Esophagus squamous epithelium (tissue), 5 donors: ENCODE measurements at places on chromosomes 7 and 10.

GRCh38 chr7:2970861-2971260 is 72.8 kb downstream of the CARD11 start:
- DNase-seq, result no peak

DNA sequence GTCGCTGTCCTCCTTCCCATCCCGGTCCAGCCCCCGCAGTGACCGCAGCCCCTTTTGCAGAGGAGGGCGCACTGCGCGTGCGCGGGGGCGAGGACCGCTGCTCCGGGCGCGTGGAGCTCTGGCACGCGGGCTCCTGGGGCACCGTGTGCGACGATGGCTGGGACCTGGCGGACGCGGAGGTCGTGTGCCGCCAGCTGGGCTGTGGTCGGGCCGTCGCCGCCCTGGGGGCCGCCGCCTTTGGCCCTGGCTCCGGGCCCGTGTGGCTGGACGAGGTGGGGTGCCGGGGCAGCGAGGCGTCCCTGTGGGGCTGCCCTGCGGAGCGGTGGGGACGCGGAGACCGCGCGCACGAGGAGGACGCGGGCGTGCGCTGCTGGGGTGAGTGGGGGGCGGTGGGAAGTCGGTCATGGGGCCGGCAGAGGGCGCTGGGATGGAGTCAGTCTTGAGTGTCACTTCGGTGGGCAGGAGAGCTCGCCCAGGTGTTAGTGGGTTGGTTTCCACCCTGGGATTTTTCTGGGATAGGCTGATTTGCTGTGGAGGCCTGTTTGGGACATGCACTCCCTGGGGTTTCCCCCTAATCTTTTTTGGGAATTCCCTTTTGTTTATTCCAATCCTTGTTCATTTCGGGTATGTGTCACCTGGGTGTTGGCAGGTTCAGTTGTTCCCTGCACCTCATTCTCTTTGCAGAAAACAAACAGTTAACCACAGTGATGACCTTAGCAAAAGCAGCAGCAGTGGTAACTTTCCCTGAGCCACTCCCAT is 11.6 kb downstream of the SCART1 start:
- DNase-seq, result no peak

- DNase-seq, result no peak
Measured at GRCh38 chr10:15789793-15790525, 70.2 kb upstream of the ITGA8 start.

GRCh38 chr10:86693721-86694369 is 25.5 kb downstream of the LDB3 start:
- no peak for DNase-seq

DNA sequence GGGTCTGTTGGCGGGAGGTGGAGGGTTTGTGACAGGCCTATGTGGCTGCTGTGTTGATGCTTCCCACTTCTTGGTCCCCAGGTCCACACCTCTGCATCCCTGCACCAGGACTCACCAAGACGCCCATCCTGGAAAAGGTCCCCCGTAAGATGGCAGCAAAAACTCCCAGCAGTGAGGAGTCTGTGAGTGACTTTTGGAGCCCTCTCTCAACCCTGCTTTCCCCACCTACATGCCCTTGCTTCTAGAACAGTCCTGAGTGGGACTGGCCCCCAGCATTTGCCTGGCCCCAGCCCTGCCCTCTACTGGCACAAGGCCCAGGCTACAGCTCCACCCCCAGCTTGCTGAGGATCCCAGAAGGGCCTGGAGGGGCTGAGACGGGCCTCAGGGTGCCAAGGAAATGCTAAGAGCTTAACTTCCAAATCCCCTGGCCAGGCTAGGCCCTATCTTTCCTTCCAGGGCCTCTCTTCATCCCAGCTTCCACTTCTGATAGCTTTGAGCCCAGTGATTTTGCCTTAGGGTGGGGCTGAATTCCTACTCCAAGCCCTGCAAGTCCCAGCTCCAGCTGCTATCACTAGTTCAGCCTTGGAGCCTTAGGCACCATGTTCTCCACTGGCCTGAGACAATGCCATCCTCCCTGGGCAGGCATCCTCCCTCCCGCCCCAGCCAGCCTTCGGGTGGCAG is 2.7 kb downstream of the CHAT start:
- no peak for DNase-seq

GRCh38 chr7:47421456-47421855 is 160.5 kb downstream of the TNS3 start:
- no peak for DNase-seq

DNA sequence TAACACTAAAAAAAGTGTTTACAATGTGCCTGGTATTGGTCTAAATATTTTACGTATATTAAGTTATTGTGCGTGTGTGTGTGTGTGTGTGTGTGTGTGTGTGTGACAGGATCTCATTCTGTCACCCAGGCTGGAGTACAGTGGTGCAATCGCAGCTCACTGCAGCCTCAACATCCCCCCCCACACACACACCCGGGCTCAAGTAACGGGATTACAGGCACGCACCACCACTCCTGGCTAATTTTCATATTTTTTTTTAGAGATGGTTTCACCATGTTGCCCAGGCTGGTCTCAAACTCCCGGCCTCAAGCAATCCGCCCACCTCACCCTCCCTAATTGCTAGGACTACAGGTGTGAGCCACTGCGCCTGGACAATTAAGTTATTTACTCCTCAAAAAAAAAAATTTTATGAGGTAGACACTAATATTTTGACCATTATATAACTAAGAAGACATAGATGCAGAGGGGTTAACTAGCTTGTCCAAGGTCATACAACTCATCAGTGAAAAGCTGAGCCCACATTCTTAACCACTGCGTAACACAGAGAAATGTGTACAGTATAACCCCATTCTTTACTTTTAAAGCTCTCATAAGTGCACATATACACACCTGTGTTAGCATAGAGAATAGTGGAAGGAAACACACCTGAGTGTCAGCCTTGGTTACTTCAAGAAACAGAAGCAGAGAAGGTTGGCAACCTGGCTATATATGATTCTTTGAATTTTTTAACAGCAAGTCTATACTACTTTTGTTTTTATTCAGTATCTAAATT is 35.0 kb downstream of the DNAJC12 start:
- no peak for DNase-seq

DNA sequence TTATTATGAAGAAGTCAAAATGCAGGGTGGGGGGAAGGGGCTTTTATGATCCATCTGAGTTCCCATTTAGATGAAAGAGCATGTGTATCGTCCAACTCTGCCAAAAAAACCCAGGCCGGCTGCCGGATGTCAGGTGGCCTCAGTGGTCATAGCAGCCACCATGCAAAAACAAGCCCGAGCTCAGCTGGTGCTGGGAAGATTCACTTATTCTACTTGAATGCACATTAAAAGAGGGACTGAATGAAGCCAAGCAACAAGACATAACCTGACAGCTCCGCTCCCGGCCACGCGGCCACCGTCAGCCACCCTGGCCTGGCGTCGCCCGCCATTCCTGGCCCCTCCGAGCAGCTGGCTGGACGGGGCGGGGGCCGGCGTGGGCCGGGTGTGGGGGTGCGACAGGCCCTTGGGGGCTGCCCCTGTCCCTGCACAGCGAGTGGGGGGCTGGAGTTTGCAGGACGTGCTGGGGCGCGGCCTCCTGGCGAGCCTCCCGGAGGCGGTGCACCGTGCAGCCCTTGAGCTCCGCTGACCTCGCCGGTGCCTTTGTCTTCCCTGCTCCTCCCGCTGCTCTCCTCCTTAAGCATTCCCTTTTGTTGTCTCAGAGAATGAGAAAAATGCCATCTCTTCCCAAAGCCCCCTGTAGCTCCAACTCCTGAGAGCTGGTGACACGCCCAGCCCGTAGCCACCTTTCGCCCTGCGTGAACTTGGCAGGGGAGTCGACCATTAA is 67.8 kb downstream of the EBF3 start:
- no peak for DNase-seq

DNA sequence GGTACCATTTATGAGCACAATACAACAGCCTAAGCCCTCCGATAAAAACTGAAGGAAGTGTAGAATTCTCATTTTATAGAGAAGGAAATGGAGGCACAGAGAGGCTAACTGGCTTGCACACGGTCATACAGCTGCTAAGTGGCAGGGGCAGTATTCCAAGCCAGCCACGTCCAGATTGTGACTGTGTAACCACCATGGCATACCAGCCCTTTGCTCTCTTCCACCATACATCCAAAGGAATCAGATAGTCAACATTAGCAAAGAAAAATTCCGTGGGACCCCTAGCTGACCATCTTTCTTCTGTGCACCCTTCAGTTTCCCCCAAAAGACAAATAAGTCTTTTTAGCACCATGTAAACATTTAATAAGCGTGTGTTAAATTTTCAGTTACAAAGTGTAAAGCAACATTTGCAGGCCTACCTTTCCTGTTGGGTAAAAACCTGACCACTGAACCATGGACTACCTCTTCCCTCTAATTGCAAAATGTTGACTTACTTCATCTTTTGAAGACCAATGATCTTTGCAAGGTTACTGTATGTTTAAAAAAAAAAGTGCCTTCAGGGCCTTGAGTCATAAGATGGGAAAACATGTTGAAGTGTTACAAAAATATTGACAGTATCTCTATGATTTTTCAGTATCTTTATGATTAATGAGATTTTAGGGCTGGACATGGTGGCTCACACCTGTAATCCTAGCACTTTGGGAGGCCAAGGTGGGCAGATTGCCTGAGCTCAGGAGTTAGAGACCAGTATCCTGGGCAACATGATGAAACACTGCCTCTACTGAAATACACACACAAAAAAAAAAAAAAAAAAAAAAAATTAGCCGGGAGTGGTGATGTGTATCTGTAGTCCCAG is 24.3 kb upstream of the PDZD8 start:
- no peak for DNase-seq

DNA sequence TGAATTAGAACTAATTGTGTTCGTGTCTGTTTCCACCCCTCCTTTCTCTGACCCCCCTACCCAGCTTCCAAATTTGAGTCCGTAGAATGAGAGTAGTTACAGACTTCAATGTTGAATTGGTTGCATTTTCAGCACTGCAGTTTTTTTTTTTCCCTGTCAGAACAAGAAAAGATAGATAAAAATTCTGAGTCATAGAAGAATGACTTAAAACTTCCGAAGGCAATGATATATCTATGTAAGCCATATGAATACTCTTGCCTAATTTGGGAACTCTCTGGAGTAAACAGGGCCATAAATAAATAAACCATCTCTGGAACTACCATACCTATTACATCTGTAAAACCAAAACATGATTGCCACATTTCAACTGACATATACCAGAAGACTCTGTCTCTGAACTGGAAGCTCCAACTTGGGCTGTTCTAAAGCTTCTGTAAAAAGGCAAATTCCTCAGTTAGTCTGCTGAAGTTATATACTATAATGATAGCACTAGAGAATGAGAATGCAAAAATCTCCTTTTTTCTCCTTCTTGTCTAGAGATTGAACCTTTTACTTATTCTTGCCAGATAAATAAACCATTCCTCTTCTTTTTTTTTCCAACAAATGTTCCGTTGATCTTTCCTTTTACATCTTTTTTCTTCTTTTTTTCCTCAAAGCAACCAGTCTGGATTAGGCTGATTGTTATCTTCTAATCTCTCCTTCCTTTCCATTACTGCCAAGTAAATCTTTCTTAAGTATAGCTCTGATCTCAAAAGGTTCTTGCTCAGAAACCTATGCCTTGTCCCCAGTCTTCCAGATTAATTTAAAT is 23.5 kb downstream of the VCL start:
- DNase-seq, result no peak

DNA sequence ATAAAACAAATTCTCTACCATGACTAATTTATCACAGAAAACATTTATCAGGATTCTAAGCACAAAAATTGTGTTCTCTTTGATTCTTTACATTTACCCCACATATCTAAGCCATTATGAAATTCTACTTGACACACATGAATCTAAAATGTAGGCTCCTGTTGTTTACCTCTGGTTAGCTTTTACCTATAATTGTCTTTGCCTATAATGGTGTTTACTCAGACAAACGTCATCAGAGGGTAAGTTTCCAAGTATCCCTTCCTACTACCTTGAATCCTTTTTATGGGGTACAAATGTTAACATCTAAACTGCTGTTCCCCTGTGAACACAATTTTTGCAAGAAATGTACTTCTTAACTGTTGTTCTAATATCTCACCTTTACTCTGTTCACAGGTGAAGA is 63.5 kb downstream of the MINDY3 start:
- no peak for DNase-seq

DNA sequence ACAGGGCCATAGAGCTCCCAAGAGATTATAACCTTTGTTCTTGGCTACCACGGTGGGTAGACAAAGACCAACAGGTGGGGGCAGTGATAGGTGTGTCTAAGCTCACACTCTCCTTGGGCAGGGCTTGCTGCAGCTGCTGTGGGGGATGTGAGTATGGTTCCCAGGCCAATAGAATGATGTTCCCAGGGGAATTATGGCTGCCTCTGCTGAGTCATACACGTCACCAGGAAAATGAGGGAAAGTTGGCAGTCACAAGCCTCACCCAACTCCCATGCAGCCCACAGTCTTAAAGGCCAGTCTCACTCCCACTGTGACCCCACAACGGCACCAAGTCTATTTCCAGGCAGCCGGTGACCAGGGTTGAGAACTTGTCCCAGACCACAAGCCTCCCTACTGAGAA is 453.4 kb upstream of the PODXL start:
- DNase-seq, result no peak

DNA sequence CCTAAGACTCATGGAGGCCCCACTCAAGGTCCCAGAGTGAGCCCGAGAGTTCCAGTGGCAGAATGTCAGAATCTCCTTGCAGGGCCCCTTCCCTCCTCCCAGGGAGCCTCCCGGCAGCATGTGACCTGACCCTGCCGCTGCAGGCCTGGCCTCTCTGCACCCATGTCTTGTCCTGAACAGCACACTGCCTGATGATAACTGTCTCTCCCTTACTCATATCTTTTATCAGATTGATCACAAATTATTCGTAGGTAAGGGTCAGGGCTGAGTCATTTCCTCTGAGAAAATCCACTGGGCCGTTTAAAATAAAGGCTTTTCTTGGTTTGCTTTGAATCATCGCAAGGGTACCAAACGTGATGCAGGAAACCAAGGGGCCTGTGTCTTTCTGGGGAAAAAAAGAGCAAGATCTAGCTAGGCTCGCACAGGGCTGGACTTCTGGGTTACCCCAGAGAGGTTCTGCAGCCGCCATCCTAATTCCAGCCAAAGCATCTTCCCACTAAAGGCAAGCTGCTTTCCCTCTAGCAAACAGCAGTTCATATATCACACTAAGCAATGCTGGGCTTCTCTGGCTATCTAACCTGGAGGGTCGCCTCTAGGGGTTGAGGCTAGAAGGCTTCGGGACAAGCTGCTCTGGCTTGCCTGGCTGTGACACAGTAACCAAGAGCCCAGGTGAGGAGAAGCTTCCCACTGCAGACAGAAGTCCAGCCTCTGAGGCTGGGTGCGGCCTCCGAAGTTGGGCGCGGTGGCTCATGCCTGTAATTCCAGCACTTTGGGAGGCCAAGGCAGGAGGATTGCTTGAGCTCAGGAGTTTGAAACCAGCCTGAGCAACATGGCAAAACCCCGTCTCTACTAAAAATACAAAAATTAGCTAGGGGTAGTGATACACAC is 104.9 kb downstream of the SPDYE5 start:
- no peak for DNase-seq
